ENCODE measurements at places on chromosomes 4 and X.

DNA sequence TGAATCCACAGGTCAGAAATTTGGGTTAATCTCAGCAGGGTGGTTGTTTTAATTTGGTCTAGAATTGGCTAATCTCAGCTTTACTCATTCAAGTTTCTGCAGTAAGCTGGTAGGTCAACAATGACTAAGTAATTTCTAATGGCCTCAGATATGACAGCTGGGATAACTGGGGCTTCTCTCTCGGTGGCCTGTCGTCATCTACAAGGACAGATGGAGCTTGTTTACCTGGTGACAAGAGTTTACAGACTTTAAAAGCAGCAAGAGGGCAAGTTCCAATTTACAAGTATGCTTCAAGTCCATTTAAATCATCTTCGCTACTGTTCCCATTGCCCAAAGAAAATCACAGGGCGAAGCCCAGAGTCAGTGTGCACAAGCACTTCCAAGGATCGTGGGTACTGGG, 453.9 kb downstream of the PDHA2 start:
- no peak for DNase-seq

DNA sequence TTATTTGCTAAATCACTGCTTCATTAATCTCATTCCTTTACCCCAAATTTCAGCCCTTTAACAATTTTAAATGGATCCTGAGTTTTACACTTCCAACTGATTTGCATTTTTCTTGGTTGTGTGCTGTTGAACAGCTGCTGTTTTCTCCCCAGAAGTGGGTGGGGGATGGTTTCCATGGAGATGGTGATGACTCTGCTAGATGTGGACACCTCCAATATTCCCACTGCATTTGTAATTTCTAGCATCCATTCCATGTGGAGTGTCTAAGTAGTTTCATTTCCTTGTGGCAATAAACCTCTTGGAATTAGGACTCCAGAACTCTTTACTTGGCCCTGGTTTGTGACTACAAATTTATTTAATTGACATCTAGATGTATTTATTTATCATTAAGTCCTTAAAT, 330.4 kb downstream of the GBA3 start:
- DNase-seq, result peak; percentile 13

GRCh38 chr4:18106620-18107019, 85.1 kb upstream of the LCORL start:
- no peak for DNase-seq

GRCh38 chr4:80036949-80037685, 35.9 kb downstream of the ANTXR2 start:
- peak; percentile 88 for DNase-seq

GRCh38 chr4:570754-571153, 5.3 kb downstream of the TMEM271 start:
- DNase-seq, result no peak

DNA sequence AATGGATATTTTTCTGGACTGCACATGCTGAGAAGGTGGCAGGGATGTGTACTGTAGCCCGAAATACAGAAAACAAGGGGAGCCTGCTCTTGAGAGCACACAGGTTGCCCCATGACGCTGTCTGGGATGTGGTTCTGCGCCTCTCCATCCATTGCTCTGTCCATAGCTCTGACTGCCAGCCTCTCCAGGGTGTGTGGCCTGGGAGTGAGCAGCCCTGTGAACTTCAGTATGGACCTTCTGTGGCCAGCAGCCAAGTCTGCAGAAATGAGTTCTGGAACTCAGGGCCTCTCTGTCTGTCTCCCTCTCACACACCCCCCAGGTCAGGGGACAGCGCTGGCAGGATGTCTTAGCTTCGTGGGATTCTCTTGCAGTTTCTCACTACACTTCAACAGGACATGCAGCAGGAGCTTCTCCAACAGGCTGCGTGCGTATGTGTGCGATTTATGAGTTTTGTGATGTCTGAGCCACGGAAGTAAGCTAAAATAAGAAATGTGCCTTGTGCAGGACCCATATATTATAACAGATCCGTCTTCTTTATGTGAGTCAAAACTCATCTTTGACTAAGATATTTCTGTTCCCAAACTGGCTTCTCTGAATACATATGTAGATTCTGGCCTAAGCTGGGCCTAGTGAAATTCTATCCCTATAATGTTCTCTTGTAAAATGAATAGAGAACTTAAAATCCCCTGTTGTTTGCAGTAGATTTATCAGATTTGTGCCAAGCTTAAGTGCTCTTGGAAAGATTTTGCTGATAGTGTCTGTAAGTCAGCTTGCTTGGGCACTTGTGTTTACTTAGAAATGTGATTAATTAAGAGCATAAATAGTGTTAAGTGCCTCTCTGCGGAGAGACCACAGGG, 40.0 kb downstream of the PROM1 start:
- peak; percentile 84 for DNase-seq

DNA sequence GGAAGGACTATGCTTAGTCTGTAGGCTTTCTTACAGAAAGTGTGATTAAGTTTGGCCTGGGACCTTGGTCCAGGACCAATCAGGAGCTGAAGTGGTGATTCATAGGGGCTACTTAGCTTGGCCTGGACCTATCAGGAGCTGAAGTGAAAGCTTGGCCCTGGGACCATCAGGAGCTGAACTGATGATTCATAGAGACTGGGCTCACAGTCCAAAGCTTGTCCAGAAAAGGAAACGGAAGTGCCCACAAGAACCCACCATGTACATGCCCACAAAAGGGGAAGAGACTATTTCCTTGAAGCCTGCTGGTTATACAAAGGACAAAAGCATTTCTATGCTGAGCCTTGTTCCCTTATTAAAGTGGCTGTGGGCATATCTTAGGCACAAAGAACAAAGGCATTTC, 12.6 kb downstream of the TENT5D start:
- DNase-seq, result no peak

- no peak for DNase-seq
Measured at GRCh38 chr4:89319756-89320155, 12.2 kb upstream of the GPRIN3 start.

- DNase-seq, result no peak
Measured at GRCh38 chr4:1695913-1696312, 11.8 kb upstream of the FAM53A start.

DNA sequence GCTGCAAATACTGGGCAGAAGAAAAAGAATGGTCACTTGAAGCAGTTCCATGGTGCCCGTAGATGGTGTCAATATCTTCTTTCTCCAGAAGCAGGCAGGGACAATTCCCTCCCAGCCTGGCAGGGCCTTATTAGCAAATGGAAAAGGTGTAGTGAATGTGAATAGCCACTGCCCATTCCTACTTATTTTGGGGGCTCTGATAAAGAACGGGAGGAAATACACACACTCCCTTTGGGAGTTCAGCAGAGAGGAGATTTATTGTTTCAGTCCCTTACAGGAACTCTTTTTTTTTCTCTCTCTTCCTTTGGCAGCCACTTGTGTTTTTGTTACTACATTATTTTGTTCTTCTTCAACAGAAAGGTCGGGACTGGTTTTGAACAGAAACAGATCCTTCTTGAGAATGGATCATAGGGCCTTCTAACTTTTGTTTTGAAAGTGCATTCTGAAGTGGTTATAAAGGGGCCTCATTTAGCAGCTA, at the start of gene EMCN:
Gene EMCN, minus strand, starts transcription at position 159 of the 478 bp plus-strand sequence. Its CDS starts 108 bp downstream, at position 51.
- peak; percentile 47 for DNase-seq

DNA sequence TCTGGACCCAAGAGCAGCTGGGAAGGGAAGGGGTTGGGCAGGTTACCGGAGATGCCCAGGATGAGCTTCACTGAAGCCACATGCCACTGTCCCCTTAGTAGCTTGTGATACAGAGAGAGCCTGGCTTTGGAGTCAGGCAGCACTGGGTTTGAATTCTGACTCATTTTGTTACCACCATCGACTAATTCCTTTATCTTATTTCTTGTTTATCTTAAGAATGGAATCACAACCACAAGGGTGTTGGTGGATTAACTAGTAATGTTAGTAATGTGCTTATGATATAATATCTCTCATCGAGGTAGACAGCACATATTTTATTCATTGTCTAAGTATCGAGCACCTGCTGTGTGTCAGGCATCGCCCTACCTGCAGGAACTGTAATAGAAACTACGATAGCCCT, 17.7 kb upstream of the STX18 start:
- no peak for DNase-seq
